C1 segment of cervical spinal cord (tissue), 14 donors: ENCODE measurements at places on chromosomes 12 and 14.
A peak's percentile ranks its signal among the peaks of the same experiment; 100 is the strongest.

- no peak for DNase-seq
Observed at GRCh38 chr14:83164016-83164415, 1630.4 kb upstream of the SEL1L start.

DNA sequence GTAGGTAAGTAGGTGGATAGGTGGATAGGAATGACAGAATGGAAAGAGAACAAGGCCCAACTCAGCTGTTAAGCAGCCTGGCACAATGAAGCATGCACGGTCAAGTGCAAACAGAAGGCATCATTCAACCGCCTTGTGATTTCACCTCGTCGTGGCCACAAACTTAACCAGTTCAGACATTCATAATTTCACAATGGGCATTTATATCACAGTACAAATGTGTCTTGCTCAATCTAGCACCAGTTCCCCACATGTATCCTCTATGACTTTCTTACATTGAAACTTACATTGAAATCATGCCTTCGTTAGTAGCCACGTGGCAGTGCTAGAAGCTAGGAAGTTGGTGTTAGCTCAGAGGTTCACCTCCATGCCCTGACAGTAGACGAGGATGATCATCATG lies 207.5 kb downstream of the ETV6 start:
- DNase-seq, result no peak

DNA sequence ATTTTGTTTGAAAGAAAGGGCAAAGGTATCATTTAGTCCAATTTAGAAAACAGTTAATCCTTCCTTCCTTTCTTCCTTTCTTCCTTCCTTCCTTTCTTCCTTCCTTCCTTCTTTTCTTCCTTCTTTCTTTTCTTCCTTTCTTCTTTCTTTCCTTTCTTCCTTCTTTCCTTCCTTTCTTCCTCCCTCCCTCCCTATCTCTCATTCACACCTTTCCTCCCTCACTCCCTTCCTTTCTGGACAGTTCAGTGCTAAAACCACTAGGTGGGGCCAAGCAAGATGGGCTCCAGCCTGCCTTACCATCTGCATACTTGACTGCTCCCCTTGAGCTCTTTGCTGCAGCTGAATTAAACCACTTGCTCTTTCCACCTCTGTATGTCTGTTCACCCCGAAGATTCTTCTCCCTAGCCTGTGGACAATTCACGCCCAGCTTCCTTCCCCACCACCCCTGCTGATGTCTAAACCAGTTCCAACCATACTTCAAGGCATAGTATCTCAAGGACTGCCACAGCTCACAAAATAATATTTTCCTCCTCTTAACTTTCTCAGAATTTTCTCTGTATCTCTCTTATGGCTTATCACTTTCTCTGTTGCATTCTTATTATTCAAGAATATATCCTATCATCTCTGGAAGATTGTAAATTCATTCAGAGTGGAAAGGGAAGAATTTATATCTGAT lies 78.0 kb downstream of the DBX2 start:
- DNase-seq, result no peak

DNA sequence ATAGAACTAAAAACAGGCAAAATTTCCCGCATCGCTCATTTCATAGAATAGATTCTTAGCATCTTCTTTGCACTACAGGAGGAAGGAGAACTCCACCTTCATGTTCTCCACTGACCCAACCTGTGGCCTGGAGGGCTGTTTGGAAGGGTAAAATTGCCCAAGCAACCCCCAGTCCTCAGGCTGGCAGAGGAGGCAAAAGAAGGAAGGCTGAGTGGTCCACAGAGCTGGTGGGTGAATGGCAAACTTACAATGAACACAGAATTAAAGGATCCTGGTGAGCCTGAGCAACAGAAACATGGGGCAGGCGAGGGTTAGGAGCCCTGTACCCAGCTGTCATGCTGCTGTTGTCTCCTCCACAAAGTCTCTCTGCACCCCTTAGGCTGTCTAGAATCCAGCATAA lies 25.1 kb downstream of the SENP1 start:
- DNase-seq, result no peak

DNA sequence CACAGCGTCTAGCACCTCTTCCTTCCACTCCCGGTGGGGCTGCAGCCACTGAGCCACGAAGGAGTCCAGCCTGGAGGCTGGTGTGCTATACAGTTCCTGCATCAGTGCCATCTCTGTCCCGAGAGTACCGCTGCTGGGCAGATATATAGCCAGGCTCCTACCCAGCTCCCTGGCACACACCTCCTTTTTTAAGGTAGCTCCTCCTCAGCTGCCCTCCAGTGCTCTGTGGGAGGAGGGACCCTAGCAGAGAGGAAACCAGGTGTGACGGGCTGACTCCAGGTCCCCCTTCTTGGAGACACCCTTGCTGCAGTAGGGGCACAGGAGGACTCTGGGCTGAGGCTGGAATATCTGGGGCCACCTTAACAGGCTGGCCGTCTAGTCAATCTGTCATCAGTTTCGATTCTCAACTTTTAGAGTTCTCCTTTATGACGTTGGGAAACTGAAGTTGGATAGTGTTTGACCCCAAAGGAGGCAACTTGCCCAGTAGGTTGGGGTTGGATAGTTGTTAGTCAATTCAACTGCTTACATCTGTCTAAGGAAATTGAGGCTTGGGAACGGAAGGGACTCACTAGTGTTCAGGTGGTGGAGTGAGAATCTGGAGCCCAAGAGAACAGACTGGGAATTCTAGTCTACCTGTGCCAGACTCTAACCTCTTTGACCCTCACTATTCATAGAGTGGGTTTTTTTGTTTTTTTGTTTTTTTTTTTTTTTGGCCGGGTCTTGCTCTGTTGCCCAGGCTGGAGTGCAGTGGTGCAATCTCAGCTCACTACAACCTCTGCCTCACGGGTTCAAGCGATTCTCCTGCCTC lies at the start of gene OASL:
Gene OASL, minus strand, starts transcription at position 386 of the 808 bp plus-strand sequence. Its CDS starts 275 bp downstream, at position 111.
- DNase-seq, result peak; percentile 2

DNA sequence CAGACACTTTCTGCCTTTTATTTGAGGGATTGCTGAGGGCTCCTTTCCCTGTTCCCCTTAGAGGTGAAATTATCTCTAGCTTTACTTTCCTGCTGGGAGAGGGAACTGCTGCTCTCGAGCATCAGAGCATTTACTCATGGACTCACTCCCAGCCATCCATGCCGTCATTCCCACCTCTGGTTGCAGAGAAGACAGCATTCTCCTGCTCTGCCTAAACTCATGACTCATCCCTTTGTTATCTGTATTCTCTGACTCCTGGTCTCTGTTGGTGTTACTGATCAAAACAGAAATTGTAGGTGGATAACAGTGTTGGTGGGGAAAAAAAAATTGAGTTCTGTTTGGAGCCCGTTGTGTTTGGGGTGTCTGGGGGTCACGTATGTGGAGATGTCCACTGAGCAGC lies 159.3 kb downstream of the TTC8 start:
- DNase-seq, result no peak
